CD4-positive, alpha-beta T cell treated with Interleukin-17A for 1 hour (primary cell): ENCODE measurements at places on chromosomes 7 and 10.

DNA sequence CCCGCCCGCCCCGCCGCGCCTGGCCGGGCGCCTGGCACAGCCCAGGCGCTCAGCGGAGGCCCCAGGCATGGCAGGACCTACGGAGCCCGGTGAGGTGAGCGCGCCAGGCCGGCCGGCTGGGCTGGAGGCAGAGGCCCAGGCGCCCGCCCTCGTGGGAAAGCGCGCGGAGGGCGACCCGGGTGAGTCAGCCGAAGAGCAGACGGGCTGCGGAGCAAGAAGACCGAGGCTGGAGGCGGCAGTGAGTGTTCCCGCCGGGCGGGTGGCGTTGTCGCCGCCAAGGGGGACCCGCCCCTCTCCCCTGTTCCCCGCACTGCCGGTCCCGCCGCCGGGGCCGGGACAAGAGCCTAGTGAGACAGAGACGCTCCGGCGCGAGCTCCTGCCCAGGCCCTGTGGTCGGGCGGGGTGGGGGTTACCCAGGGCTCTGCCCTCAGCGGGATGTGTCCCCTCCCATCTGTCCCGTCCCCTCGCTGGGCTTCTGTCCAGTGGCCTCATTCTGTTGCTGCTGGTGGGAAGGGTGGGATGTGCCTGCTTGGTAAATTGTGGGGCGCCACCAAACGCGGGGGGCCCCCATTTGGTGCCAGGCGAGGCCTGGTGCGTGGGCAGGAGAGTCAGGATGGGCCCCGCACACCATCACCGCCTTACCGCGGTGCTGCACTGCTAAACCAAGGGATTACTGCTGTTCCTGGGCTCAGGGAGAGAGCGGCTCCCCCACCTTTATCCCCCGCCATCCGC, 17.0 kb upstream of the NODAL start:
- DNase-seq: no peak

GRCh38 chr7:5489991-5490536, 66.4 kb upstream of the TNRC18 start:
- DNase-seq: no peak

DNA sequence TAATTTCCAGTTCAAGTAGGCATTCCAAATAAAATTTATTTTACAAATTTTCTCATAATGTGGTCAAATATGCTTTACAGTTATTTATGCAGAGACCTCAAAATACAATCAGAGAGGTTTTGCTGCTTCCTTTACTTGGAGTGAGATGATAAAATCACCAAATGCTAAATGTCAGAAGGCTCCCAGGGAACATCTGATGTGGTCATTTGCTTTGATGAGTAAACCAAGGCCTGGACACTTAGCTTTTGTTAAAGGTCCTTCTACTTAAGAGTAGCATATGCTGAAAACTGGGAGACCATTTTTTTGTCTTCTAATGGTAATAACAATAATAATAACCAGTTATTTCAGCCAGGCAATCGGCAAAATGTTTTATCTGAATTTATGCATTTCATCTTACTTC, 60.6 kb upstream of the AKR1E2 start:
- DNase-seq: no peak

DNA sequence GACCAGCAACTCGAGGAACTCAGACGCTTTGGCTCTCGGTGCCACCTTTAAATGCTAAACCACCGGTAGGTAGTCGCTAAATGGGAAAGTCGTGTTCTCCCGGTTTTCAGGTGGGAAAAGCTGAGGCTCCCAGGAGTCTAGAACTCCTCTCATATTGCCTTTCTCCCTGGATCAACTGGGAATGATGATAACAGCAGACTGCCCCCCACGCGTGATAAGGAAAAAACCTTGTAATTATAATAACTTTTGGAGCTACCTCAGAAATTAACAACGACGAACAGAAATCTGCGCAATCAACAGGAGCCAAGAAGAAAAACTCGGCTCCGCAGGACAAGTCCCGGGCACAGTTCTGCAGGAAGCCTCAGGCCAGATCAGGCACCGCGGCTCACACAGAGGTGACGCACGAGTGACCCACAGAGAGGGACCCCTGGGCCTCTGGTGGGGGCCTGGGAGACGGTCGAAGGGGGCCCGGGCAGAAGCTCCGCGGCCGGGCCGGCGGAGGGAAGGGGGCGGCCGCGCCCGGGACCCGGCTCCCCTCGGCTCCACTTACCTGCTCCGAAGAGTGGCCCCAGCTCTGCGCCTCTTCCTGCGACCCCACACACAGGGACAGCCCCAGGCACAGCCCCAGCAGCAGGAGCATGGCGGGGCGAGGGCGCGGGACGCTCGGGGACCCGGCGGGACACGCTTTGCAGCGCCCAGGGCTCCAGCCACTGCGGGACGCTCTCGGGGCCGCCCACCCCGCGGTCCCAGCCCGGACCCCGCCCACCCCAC, at the start of gene ITIH5:
Gene ITIH5, minus strand, starts transcription at position 714 of the 771 bp plus-strand sequence. Its CDS starts 74 bp downstream, at position 640.
- DNase-seq: no peak

GRCh38 chr7:14047709-14048399, 58.4 kb upstream of the ETV1 start:
- no peak for DNase-seq

GRCh38 chr10:79449181-79450146, 4.0 kb upstream of the ZCCHC24 start:
- no peak for DNase-seq

- DNase-seq: no peak
Observed at GRCh38 chr7:155464948-155465739, 7.2 kb downstream of the EN2 start.

- peak; percentile 72 for DNase-seq
Observed at GRCh38 chr10:75111907-75112679, 637 bp downstream of the SAMD8 start.

DNA sequence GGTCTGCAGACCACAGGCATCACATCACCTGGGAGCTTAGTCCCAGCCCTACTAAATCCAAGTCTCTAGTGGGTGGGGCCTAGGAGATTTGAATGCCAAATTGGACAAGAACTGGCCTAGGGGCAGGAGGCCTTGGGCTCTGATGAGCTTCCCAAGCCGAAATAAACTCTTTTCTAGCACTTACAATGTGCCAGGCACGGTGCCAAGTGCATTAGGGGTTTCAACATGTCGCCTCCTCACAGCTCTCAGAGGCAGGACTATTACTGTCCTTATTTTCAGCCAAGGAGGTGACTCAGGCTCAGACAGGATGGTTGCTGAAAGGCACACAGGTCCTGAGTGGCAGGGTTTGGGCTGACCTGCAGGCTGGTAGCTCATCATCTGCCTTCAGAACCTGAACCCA, 9.2 kb upstream of the CPA1 start:
- DNase-seq: no peak

GRCh38 chr7:25849500-25850184, 302.4 kb upstream of the NFE2L3 start:
- DNase-seq: no peak

- DNase-seq: no peak
Observed at GRCh38 chr10:129936266-129936922, 27.7 kb downstream of the EBF3 start.

DNA sequence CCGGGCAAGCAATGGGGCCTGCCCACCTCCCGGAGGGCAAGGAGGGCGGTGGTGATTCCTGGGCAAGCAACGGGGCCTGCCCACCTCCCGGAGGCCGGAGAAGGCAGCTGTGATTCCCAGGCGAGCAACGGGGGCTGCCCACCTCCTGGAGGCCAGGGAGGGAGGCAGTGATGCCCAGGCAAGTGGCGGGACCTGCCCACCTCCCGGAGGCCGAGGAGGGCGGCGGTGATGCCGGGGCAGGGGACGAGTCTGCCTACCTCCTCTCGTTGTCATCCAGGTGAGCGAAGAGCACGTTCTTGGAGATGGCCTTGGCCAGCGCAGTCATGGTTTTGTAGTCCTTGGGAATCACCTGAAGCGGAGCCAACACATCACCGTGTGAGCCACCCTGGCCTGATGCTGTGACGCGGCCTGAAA, 49.5 kb upstream of the DNAAF5 start:
- DNase-seq: no peak

- no peak for DNase-seq
Observed at GRCh38 chr7:128879939-128880746, 17.5 kb downstream of the ATP6V1F start.

DNA sequence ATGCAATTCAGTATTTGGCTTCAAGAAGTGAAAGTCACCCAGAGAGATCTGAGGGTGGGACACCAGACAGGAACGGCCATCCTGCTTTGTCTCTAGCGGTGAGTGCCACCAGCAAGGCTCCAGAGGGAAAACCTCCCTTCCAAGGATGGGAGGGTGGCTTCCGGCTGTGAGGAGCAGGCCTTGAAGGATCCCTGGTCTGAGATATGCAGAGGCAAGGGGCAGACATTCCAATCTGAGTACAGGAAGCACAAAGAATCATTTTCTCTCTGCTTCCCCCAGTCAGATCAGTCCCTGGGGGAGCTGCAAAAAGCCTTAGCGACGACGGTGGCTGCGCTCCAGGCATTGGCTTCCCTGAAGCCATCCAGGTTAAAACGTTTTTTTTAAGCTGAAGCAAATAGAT, 167.4 kb downstream of the TEX36 start:
- DNase-seq: no peak

GRCh38 chr7:97317575-97317974, 200.1 kb downstream of the SDHAF3 start:
- DNase-seq: no peak

GRCh38 chr10:6197321-6197720, 5.4 kb upstream of the PFKFB3 start:
- no peak for DNase-seq

GRCh38 chr10:57917019-57917418, 350.7 kb downstream of the IPMK start:
- DNase-seq: no peak

GRCh38 chr10:67912331-67912946, 28.0 kb downstream of the SIRT1 start:
- DNase-seq: no peak

GRCh38 chr10:6426317-6426716, 153.8 kb downstream of the PRKCQ start:
- no peak for DNase-seq

GRCh38 chr10:97057491-97058235, 128.1 kb downstream of the SLIT1 start:
- no peak for DNase-seq

DNA sequence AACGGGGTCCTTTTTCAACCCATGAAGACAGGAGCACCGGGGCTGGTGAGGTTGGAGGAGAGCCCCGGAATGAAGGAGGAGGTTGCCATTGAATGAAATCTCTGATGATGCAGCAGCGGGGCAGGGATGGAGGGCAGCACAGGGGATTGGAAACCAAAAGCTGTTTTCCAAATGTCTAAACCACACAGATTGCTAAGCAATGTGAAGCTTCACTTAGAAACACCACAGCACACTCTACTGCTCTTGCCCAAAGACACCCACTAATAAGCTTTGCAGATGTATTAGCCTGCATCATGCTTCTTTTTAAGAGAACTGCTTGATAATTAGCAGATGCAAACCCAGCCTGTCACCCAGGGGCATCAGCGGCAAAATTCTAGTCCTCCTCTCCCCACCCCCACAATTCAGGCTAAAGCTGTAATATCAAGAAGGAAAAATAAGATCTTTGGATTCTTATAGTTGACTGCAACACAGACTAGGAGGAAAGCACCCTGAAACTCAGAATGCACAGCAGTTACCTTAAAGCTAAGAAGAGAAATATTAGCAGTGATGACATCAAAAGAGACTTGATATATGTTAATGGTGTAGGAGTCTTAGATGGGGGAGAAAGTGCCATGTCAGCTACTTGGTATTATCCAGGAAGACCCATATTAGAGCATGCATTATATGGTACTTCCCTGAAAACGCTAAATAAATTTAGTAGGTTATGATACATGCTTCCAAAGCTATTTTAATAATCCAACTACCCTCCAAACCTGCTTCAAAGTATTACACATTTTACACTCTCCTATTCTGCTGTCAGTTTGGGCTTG, 666.7 kb downstream of the KCNMA1 start:
- no peak for DNase-seq

GRCh38 chr7:12504149-12504548, 66.4 kb upstream of the SCIN start:
- no peak for DNase-seq

GRCh38 chr10:23777153-23777552, 338.3 kb downstream of the OTUD1 start:
- no peak for DNase-seq

GRCh38 chr10:85647741-85648140, 718.9 kb downstream of the GRID1 start:
- DNase-seq: no peak

DNA sequence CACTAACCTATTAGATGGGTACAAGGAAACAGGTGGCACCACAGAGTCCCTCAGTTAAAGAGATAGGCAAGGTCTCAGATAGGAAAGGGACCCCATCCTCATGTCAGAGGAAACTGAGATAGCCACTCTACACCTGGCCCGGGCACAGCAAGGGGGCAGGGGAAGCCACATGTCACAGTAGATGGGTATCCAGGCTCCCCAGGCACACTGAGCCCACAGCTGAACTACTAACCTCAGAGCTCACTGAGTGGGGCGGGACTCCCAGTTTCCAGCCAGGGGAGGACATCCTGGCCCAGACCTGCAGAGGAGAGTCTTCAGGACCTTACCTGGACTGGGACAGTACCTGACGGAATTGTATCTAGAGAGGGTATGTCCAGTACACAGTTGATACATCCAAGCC, 3.7 kb upstream of the CDHR1 start:
- DNase-seq: no peak

DNA sequence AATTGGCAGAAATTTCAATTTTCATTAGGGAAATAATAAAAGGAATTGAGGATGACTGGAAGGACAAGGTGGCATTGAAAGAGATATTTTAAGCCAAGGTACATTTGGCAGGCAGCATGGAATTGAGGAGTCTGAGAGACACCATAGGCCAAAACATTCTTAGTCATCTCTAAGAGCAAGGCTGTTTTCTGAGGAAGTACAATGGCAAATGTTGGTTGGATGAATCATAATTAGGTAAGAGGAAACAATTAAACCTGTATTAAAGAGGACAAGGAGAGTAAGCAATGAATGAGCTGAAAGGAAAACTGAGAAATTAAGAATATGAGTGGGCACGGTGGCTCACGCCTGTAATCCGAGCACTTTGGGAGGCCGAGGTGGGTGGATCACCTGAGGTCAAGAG, 86.3 kb downstream of the MRPL32 start:
- DNase-seq: no peak

DNA sequence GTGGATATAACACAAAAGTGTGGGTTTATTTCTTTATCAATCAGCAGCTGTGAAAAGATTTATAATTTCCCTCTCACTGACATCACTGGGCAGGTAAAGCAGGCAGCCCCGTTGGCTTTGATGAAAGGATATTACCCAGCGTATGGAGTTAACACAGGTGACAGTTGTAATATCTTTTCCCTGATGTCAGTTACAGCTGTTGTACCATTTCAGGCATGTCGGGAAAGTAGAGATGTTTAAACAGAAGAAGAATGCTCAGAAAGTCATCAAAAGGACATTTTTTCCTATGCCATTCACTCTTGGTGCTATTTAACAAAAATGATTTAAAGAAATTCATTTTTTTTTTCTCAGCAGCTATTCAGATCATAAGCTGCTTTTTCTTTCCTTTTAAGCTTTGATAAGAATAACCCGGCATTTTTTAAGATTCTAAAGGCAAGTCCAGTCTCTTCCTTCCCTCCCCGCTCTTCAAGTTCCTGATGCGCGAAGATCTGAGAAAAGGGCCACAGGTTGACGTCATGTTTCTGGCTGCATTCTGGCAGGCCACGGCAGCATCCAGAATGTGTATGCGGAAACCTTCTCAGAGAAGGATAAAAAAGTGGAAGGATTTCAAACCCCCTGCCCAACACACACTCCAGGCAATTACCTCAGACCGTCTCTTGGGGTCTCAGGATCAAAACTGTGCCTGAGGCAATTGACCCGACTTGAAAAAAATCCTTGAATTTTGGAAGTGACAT, 32.5 kb upstream of the ADAM12 start:
- DNase-seq: no peak

GRCh38 chr7:80896906-80897598, 21.8 kb downstream of the SEMA3C start:
- no peak for DNase-seq
